ENCODE measurements at places on chromosomes 16 and 17.
A peak's percentile ranks its signal among the peaks of the same experiment; 100 is the strongest.

DNA sequence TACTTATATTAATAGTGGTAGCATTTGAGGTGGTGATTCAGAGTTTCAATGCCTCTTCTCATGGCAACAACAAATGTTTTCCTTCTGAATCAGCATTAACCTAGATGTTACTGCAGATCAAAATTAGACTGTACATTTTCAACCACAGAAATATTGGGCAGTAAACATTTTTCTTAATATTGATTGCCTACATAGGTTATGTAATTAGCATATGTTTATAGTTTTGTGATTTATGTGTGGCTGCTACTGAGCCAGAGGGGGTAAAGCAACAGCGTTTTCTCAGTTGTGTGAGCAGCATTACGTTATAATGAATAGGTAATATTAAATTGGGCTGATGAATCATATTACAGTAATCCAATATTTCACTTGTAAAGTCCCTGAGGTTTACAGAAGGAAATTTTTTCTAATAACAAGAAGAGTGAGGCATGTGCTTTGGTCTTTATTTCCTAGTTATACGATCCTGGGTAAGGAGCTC lies 18.8 kb upstream of the BMERB1 start:
- no peak for DNase-seq

DNA sequence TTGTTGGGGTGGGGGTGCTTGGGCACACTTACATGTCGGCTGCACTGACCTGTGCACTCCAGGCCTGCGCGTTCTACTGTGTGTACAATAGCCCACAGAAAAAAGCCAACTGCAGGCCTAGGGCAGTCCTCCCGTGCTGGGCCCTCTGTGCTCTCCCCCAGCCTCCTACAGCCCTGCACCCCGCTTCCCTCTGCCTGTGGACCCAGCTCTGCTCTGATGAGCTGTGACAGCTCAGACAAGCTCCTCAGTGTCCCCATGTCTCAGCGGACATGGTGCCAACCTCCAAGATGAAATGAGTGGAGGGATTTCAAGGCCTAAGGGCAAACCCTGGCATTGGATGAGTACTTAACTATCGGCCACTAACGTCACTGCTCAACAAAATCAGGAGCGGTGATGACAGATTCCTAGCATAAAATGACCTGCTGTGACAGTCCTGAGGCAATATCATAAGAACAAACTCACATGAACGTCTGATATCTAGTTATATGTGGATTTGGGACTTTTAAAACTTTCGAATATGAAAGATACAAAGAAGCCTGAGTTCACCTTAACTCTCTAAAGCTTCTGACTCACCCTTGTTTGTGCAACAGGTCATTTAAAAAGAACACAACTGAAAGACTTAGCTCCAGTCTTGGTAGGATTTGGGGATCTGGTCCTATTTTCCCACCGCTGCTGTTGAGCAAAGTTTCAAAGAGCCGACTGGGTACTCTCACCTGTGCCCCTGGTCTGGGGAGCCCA lies 34.7 kb downstream of the CCDC57 start:
- no peak for DNase-seq

- no peak for DNase-seq
These were observed 25.9 kb downstream of the AMFR start for GRCh38 chr16:56399486-56399885.

- DNase-seq = peak; percentile 70
These were observed 60.8 kb upstream of the MED9 start for GRCh38 chr17:17416007-17416399.

DNA sequence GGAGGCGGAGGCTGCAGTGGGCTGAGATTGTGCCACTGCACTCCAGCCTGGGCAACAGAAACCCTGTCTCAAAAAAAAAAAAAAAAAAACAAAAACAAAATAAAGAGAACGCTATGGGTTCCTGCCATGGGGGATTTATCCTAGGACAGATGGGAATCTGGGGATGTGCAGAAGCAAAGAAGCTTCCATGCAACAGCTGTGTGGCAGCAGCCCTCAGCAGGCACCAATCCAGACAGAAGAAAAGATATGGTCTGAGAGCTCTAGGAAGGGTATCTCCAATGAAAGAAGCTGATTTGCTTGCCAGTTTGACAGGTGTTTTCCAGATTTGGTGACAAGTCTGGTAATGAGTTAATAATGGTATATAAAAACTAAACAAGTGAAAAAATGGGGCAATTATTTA lies 11.6 kb downstream of the MYO19 start:
- DNase-seq = no peak

DNA sequence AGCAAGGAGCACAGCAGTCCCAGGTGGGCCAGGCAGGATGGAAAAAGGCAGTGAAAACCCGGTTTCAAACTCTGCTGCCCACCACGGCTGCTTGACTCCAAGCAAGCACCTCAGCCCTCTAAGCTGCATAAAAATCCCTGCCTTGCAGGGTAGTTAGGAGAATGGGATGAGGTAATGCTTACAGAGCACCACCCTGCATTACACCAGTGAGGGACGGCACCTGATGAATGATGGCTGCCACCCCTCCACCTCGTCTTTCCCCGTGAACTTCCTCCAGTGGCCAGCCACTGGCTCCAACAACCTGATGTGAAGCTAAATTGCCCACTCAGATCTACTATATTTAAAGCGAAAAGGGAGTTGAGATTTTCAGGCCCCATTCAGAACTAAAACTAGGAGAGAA lies 21.3 kb downstream of the MIEF2 start:
- DNase-seq = no peak

- DNase-seq = no peak
These were observed 2.7 kb upstream of the CES1 start for GRCh38 chr16:55835581-55835980.

DNA sequence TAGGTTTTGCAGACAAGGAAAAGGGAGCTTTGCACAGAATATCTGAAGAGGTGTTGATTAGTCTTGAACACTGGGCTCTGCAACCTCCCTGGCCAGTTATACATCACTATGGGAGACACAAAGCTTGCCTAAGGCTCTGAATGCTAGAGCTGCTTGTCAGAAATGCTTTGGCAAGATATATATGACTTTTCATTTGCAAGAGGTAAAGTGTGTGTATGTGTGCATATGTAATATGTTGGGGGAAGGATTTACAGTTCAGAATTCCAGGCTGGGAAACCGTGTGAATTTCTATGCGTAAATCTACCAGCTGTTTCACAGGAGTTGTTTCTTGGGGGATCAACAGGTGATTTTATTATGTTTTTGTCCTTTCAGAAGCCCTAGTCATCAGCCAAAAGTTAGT lies 350.9 kb downstream of the TMEM114 start:
- DNase-seq = no peak

- no peak for DNase-seq
These were observed at the start of gene CCR7 for GRCh38 chr17:40564883-40565768. Gene CCR7 (minus strand): TSS chr17:40565472. CDS start chr17:40565409, 63 bp downstream.

DNA sequence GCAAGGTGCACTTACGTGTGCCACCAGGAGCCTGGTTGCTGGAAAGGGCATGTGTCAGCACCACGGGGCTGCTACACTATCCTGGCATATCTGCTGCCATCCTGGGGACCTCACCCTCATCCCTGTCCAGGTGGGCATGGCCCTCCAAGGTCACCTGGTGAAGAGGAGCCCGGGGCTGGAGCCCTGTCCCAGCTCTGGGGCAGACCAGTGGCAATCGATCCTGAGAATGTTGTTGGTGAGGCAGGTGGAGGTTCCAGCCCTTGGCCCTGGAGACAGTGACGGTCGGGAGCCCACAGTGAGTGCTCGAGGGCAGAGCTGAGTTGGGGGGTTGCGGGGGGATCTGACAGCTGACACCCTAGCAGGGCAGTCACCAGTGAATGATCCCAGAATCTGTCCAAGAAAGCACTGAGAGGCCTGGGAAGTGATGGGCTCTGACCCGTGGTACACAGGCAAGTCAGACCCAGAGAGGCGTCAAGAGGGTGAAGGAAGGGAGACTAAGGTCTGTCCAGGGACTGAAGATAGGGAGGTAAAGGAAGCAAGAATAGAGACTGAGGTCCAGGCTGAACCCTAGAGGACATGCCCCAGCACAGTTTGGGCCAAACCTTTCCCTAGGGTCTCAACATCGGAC lies 17.6 kb downstream of the POLR3K start:
- no peak for DNase-seq

GRCh38 chr16:17225541-17225940 lies 245.2 kb downstream of the XYLT1 start:
- DNase-seq = peak; percentile 47

GRCh38 chr16:63880948-63881347 lies 1240.9 kb downstream of the CDH11 start:
- no peak for DNase-seq
